ENCODE measurements at places on chromosomes 3 and 15. TPM values are rescaled to one million over a fixed set of nuclear protein-coding genes. Genes with fewer than 3 reads are reported as not detected.

DNA sequence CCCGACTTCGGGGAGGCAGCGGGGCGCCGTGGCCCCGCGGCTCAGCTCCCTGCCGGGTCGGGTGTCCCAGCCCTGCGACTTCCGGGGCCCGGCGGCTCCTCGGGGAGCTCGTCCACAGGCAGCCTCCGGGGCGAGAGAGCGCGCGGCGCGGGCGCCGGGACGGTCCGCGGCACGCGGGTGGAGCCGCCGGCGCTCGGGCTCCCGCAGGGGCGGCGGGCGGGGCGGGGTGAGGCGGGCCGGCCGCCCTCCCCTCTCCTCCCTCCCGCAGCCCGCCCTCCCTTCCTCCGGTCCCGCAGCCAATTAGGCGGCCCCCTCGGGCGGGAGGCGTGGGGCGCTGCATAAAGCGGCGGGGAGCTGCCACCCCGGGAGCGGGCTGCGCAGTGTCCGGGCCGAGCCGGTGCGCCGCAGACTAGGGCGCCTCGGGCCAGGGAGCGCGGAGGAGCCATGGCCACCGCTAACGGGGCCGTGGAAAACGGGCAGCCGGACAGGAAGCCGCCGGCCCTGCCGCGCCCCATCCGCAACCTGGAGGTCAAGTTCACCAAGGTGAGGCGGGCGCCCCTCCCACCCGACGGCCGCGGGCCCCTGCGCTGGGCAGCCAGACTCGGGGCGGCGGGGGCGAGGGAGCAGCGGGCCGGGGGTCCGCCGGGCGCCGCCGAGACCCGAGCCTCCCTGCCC, at the start of gene ALDH1A3:
ALDH1A3 (plus strand) TSS at position 368 of the 675 bp plus-strand sequence; CDS start at position 445, 77 bp downstream.
- DNase-seq: no peak
- no peak within 1 kb of the TSS for H3K27ac ChIP-seq
- peaks cover 47% of the 10 kb centered on the region for H3K27me3 ChIP-seq
- no peaks in the 10 kb centered on the region for H3K36me3 ChIP-seq
- H3K4me3 ChIP-seq: peak within 1 kb of the TSS; percentile 38
- H3K4me1 ChIP-seq: no peaks in the 10 kb centered on the region

DNA sequence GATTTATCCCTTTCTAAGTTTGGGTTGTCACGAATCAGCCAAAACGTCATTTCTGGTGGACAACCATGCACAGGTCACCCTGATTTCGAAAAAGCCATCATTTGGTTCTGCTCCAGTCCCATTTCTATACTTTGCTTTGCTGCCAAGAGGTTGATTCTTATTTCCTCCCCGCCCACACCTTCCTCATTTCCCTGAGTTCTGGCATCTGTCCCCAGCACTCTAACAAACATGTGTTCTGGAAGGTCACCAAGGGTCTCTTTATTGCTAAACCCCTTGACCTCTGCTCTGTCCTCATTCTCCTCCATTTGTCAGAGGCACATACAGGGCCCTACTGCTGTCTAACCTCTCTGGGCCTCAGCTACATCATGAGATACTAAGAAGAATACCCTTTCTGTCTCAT, 36.4 kb upstream of the PTPRG start:
- H3K27ac ChIP-seq: no peak overlapping the region
- H3K36me3 ChIP-seq: no peaks in the 10 kb centered on the region
- no peak overlapping the region for H3K4me3 ChIP-seq
- DNase-seq: no peak
- H3K27me3 ChIP-seq: no peaks in the 10 kb centered on the region

DNA sequence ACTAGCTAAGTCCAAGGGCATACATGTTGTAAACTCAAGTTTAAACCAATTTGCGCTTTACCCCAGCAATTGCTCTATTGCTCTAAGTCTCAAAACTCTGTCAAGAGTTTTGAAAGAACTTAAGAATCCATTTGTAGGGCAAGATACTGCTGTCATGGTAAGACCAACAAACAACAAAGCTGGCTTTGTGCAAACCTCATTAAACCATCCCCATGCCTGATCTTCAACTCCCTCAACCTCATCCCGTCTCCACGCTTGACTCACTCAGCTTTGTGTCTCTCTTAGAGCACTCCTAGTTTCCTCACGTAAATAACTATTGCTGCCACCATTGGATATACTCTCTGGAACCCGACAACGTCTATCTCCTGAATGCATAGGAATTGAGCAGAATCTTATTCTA, 20.6 kb upstream of the ARHGEF26 start:
- H3K27ac ChIP-seq: no peak overlapping the region
- no peak overlapping the region for H3K4me3 ChIP-seq
- DNase-seq: no peak
- no peaks in the 10 kb centered on the region for H3K36me3 ChIP-seq
- H3K27me3 ChIP-seq: no peaks in the 10 kb centered on the region

DNA sequence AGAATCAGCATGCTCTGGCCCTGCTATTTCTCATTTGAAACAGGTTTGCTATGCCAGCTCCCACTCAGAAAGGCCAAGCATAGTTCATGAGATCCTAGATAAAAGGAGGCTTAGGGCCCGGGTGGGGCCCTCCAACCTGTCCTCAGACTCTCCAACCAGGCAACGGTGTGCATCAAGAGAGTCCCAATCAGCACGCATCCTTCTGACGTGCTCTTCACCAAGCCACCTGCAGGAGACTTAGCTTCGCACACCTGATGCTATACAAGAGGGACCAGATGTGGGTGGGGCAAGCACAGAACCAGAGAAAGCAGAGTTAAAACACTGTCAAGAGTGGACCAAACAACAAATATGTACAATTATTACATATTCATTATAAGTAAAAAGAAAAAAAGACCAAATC, 17.3 kb downstream of the STIMATE start:
- DNase-seq: no peak
- H3K4me1 ChIP-seq: no peaks in the 10 kb centered on the region
- H3K27ac ChIP-seq: no peak overlapping the region
- H3K4me3 ChIP-seq: no peak overlapping the region

- no peak for DNase-seq
- H3K4me1 ChIP-seq: no peaks in the 10 kb centered on the region
- no peak overlapping the region for H3K27ac ChIP-seq
Measured at GRCh38 chr3:4959180-4959579, 20.1 kb upstream of the BHLHE40 start.

Gene LRTM1
- not detected for total RNA-seq

- no peak for DNase-seq
- H3K4me3 ChIP-seq: no peak overlapping the region
- H3K36me3 ChIP-seq: no peaks in the 10 kb centered on the region
- no peaks in the 10 kb centered on the region for H3K27me3 ChIP-seq
- H3K4me1 ChIP-seq: no peaks in the 10 kb centered on the region
Measured at GRCh38 chr3:40053663-40054062, 244.3 kb downstream of the MYRIP start.

DNA sequence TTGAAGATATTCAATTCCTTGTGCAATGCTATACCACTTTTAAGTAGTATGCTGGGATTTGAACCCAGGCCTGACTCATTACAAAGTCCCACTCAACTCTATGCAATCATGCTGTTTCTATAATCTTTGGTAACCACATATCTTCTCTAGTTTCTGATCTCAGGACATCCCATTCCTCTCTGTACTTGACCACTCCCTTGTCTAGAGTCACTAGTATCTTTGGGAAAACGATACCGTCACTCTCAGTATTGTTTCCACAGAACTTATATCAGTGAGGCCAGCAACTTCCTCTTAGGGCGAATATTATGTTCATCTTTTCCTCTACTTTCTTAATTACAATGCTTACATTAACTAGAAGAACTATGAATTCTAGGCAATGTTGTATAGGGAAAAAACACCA, 137.3 kb upstream of the TSPAN3 start:
- no peak for DNase-seq
- peaks cover 13% of the 10 kb centered on the region for H3K4me1 ChIP-seq
- no peak overlapping the region for H3K4me3 ChIP-seq
- no peaks in the 10 kb centered on the region for H3K27me3 ChIP-seq

DNA sequence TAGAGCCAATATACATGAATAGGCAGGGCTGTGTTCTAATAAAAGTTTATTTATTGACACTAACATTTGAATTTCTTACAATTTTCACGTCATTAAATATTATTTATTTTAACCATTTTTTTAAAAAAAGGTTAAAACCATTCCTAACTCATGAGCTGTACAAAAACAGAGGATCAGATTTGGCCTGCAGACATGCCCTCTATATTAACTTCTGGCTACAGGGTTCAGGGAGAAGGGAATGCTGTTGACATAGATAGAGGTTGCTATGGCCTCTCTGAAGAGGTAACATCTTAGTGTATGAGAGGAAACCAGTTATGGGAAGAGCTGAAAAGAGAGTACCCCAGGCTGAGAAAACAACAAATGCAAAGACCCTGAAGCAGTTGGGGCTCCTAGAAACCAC, 19.1 kb upstream of the RAP2B start:
- H3K4me3 ChIP-seq: no peak overlapping the region
- H3K27me3 ChIP-seq: no peaks in the 10 kb centered on the region
- no peak overlapping the region for H3K27ac ChIP-seq
- no peaks in the 10 kb centered on the region for H3K36me3 ChIP-seq
- peaks cover 25% of the 10 kb centered on the region for H3K4me1 ChIP-seq

DNA sequence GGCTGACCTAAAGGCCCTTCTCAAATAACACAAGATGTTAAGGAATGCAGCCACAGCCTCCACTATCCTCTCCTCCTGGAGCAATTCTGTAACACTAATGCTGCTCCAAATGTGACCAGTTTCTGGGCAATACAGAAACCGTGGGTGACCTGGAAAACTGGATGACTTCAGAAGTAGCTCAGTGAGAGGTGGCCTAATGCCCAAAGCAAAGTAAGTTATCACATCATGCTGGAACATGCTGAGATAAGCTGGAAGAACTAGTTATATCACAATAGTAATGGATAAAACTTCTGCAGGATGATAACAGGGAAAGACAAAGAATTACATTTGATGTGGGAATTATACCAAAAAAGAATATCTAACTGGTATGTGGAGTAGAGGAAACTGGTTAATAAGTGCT, 72.0 kb downstream of the DHX30 start:
- peaks cover 11% of the 10 kb centered on the region for H3K36me3 ChIP-seq
- H3K27me3 ChIP-seq: no peaks in the 10 kb centered on the region
- DNase-seq: no peak
- no peak overlapping the region for H3K4me3 ChIP-seq
- H3K27ac ChIP-seq: no peak overlapping the region

Gene RCN2
- 78.6 TPM for total RNA-seq

Gene COL7A1
- 24.8 TPM for total RNA-seq

GRCh38 chr3:51681453-51681852, 10.4 kb downstream of the TEX264 start:
- H3K27me3 ChIP-seq: no peaks in the 10 kb centered on the region
- H3K4me1 ChIP-seq: peaks cover 3% of the 10 kb centered on the region
- peaks cover 3% of the 10 kb centered on the region for H3K36me3 ChIP-seq
- no peak overlapping the region for H3K27ac ChIP-seq
- no peak overlapping the region for H3K4me3 ChIP-seq
- no peak for DNase-seq

- H3K4me1 ChIP-seq: peaks cover 3% of the 10 kb centered on the region
- H3K27me3 ChIP-seq: no peaks in the 10 kb centered on the region
- no peak overlapping the region for H3K27ac ChIP-seq
Measured at GRCh38 chr15:68875377-68876116, 54.8 kb upstream of the SPESP1 start.

Gene GPD1L
- total RNA-seq: 12.6 TPM

Gene ADAMTSL3
- 0.95 TPM for total RNA-seq

Gene LRRC31
- not detected for total RNA-seq

GRCh38 chr3:55855311-55855710, 368.2 kb upstream of the WNT5A start:
- H3K36me3 ChIP-seq: no peaks in the 10 kb centered on the region
- H3K27ac ChIP-seq: no peak overlapping the region
- no peaks in the 10 kb centered on the region for H3K27me3 ChIP-seq
- no peak overlapping the region for H3K4me3 ChIP-seq
- DNase-seq: no peak

Gene AMT
- total RNA-seq: 2.1 TPM

DNA sequence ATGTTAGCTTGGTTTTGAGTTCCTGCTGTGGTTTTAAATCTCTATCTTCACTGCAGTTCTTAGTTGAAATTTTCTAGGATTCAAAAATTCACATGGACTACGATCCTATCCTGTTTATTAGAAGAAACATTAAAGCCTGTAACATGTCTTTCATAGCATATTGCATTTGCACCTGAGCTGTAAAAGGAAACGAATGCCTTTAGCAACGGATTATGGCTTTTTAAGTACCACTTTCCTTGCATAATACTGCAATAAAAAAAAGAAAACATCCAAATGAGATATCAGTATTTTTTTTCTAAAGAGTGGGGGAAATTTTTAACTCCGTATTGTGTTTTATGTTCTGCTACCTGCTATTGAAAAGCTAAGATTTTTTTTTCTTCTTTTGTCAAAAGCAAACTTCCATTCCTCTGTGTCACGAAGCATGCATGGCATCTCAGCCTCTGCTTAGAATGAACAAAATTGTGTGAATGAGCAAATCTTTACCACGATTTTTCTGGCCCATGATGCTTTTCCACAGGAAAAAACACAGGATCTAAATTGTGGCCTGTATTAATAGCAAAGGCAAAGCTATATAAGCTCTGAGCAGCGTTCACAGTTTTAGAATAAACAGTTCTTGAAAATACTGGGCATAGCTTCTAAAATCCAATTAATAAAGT, 110.0 kb upstream of the CDIN1 start:
- no peak overlapping the region for H3K27ac ChIP-seq
- no peaks in the 10 kb centered on the region for H3K36me3 ChIP-seq
- no peaks in the 10 kb centered on the region for H3K4me1 ChIP-seq
- H3K27me3 ChIP-seq: no peaks in the 10 kb centered on the region

- no peak overlapping the region for H3K27ac ChIP-seq
Measured at GRCh38 chr15:65393091-65393490, 15.3 kb upstream of the IGDCC3 start.

DNA sequence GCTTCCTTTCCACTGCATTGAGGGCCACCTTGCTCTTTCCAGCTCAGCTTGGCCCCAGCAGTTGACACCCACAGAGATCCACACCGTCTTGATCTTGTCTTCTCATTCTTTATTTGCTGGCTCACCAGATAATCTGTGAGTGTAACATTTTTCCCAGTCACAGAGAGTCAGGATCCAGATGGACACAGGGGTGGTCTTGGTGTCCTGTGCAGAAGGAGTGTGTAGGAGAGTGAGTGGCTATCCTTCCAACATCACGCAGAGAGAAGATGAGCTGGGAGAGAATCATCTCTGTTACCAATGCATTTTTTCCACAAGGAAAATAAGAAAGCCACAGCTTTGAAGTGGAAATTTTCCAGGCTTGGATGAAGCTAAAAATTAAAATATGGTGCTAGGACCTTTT, 100.1 kb downstream of the EPHB1 start:
- DNase-seq: no peak
- no peak overlapping the region for H3K27ac ChIP-seq
- H3K4me3 ChIP-seq: no peak overlapping the region
- no peaks in the 10 kb centered on the region for H3K4me1 ChIP-seq

DNA sequence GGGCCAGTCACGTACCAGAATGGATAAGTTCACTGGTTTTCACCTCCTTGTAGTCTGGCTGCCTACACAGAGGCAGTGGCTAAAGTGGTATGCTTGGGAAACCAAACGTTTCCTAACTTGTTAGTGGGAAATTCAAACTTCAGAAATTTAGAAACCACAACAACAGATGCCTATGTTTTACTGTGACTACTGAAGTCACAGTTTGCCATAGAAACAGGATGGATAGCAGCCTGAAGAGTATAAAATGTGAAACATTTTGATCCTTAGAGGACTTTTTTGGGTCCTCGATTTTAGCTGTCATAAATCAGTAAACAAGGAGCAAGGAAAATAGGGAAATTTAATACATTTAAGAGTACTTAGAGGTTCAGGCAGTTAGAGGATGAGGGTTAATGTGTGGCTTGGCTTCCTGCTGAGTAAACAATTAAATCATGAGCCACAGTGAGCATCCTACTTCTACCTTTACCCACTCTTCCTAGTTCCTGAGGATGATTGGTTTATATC, 48.6 kb downstream of the CMSS1 start:
- H3K4me1 ChIP-seq: peaks cover 5% of the 10 kb centered on the region
- H3K4me3 ChIP-seq: no peak overlapping the region
- no peak for DNase-seq
- no peak overlapping the region for H3K27ac ChIP-seq
- H3K27me3 ChIP-seq: no peaks in the 10 kb centered on the region

Data from A673 (cell line).